NCI-H82 (cell line): ENCODE measurements at places on chromosomes 16 and 17.

DNA sequence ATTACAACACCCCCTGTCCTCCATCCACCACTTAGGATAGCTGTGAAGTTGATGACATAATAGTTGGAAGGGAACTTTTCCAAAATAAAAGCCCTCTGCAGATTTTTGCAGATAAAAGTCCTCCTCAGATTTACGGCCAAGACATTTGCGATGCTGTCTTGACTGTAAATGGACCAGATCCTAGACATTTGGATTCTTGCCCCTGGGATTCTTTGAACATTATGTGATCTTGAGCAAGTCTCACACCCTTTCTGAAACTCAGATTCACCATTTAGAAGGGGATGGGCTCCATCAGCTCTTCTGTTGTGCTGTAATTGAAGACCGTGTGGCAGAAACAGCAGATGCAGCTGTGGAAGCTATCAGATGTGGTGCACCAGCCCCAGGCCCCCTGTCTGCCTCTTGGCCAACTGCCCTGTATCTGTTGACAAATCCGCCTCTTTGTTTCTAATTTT is 153.9 kb upstream of the CACNG3 start:
- DNase-seq: no peak

DNA sequence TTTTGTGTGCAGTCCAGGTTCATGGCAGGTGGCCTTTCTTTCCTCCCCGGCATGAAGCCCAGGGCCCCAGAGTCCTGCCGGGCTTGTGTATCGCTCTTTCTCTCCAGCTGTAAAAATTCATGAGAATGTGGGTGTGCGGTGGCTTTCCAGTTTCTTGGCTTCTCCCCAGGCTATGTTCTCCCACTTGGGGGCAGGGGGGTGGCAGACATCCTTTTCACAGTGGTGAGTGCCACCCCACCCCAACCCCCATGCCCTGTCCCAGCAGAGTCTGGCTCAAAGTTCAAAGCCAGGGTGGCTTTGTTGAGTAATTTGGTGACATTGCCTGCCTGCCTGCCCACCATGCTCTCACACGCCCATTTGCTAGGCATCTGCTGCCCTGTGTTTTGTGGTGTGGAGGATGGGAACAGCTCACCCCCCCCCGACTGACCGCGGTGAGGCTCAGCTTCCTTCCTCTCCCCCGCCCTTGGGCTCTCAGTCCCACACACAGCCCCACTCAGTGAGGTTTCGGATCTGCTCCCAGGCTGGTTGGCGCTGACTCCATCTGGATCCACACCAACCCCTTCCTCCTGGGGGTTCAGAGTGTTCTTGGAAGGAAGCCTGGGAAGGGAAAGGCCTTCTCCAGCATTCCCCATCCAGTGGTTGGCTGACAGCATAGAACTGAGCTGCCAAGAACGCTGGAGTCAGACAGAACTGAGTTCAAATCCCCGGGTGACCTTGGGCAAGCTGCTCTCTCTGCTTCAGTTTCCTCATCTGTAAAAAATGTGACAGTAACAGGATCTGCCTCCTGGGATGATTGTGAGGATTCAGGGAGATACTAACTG is 36.0 kb downstream of the CHD9 start:
- DNase-seq: no peak

- no peak for DNase-seq
Measured at GRCh38 chr17:78747488-78747887, 34.6 kb downstream of the CYTH1 start.

DNA sequence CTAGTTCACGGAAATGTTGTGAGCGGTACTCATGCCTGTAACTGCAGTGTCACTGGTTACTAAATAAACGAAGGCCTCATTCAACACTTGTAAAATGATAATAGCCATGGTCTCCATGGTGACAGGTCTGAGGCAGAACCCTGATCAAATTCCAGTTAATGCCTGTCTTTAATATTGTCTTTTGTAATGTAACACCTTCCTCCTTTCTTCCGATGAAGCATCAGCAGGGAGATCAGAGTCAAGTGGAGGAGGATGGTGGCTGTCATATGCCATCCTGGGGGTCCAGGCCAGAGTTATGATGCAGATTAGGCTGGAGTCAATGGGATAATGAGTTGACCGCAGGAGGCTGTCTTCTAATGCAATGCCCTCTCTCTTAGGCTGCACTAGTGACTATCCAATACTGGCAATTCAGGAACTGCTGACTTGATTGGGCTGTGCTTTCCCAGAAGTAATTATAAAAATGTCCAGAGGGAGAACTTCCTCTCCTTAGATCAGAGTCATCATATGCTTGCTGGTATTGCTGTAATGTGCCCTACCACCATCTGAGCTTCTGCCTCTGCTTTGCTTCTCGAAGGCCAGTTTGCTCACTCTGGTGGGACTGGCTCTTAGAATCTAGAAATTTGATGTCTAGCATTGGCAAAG is 419.1 kb downstream of the CA10 start:
- DNase-seq: no peak

GRCh38 chr16:85281181-85281580 is 168.9 kb upstream of the CIBAR2 start:
- no peak for DNase-seq

- DNase-seq: no peak
Measured at GRCh38 chr16:52548261-52549010, 1.5 kb upstream of the TOX3 start.

DNA sequence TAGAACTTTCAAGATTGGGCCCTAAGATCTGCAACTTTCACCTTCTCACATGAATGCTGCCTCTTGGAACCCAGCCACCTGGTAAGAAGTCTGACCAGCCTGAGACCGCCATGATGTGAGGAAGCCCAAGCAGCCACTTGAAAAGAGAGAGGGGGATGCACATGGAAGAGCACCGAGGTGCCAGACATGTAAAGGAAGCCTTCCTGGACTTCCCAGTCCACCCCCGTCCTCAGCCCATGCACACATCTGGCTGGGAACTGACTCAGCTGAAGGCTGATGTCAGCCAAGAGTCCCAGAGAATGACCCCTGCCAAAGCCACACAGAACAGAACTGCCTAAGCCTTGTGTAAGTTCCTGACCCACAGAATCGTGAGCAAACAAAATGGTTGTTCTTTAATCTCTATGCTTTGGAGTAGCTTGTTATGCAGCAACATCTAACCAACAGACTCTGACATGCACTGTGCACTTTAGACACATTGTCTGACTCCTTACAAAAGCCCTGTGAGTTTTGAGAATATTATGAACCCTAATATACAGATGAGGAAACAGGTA is 86.7 kb downstream of the RMI2 start:
- DNase-seq: no peak

DNA sequence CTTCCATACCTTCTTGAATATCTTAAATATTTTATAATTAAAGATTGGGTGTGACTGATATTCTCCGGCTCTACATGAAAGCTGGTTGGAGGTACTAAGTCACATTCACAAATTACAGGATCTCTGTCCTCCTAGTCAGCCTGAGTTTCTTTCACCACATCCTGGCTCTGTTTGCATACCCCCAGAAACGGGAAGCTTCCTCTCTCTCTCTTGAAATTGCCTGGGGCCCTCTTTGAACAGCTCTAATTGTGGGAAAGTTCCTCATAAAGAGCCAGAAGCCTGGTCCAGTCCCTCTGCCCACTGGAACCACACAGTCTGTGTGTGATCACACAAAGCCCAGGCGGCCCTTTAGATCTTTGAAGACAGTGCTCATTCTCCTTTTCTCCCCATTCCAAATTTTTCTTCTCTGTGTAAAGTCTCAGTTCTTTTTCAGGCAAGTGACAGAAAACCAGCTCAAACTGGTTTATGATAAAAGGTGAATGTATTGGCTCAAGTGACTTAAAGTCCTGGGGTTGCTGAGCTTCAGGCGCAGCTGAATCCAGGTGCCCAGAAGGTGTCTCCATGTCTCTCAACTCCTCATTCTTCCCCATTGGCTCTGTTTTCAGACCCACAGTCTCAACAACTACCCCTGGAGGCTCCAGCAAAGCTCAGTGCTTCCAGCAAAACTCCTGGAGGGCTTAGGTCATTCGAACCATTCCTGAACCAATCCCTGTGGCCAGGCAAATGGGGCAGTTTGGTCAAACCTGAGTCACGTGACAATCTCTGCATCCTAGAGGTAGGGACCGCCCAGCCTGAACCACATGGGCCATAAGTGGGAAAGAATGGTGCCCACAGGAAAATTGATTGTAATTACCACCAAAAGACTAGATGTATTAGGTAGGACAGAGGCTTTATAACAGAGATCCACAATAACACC is 8.5 kb upstream of the RAI1 start:
- no peak for DNase-seq

DNA sequence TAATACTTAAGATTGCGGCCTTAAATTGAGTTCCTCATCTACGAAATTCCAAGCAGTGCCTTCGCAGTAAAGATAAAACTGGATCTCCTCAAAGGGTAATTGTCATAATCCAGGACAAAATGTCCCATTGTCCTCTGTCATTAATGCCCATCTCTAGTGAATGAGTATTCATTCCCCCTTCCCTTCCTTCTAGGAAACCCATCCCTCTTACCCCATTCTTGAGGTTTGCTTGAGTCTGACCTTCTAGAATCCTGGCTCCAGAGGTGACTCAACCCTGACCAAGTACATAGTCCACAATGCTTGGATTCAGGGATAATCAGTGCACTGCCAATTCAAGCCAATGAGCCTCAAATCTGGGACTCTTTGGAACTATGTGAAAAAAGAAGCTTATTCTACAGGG is 47.0 kb upstream of the MAF start:
- no peak for DNase-seq

DNA sequence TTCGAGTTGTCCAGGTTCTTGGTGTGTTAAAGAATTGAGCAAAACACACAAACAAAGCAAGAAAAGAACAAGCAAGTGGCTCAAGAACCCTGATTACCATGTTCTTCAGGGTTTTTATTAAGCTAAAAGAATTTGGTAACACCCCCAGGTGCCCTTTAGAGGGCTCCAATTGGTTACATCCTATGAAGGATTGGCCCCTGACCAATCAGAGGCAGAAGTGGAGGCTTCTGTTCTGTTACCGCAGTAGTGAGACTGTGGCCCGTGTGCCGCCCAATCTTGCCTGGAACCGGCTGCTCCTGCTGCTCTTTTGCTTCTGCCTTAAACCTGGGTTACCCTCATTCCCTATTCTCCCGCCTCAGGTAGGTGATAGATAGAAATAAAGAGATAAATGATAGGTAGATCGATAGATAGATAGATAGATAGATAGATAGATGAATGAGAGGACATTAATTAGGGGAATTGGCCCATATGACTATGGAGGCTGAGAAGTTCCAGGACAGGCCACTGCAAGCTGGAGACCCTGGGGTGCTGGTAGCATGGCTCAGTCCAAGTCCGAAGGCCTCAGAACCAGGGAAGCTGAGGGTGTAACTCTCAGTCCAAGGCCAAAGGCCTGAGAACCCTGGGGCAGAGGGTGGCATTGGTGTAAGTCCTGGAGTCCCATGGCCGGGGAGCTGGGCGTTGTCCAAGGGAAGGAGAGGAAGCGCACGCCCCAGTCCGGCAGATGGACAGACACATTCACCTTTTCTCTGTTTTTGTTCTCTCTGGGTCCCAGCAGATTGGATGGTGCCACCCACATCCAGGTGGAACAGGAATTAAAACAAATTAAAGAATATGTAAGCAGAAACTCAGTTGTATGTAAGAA is 3.5 kb upstream of the CA5A start:
- DNase-seq: no peak

- DNase-seq: no peak
Measured at GRCh38 chr17:179066-179432, 2.4 kb downstream of the DOC2B start.

- DNase-seq: no peak
Measured at GRCh38 chr16:69616082-69616481, 50.3 kb downstream of the NFAT5 start.

GRCh38 chr17:74450231-74450630 is 16.2 kb upstream of the CD300A start:
- DNase-seq: no peak

DNA sequence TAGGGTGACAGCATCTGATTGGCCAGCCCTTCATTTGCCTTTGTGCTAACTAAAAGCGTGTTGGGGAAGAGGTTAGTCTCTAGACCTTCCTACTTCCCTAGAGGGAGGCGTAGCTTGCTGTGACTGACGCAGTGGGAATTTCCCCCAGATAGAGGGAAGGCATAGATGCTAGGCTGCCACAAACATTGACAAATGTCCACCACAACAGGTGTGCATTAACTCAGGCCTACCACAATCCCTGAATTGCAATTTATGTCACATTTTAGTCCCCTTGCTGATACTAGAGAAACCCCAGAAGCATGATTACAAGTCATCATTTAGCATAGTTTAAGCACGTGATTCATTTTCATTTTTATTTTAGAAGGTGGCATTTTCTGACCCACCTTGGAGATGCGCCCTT is 76.3 kb upstream of the WSB1 start:
- no peak for DNase-seq

GRCh38 chr17:13981881-13982280 is 87.4 kb upstream of the COX10 start:
- peak; percentile 38 for DNase-seq

DNA sequence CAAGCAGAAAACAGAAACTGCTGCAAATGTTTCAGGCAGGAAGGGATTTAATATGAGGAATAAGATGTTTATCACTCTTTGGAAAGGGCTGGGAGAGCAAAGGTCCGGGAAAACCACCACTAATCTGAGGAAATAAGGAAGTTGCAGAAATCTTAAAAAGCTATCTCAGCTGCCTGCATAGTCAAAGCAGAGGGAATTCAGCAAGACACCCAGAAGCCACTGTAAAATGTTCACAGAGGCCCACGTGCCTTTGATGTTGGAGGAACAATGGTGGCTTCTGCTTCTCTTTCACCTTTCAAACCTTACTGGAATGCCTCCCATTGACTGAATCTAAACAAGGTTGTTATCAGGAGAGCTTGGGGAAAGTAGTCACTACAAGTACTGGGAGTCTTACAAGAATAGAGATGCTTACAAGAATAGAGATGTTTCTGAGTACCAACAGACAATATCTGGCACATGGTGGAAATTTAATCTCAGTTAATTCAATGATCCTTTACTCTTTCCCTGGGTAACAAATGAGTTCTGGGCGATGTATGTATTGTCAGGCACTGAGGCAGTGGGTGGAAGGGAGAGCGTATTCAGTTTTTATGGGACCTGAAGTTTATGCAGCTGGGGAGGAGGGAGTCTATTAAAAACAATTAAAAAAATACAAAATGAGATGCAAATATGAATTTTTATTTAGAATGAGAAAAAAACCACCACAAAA is 56.1 kb upstream of the MED13 start:
- no peak for DNase-seq

DNA sequence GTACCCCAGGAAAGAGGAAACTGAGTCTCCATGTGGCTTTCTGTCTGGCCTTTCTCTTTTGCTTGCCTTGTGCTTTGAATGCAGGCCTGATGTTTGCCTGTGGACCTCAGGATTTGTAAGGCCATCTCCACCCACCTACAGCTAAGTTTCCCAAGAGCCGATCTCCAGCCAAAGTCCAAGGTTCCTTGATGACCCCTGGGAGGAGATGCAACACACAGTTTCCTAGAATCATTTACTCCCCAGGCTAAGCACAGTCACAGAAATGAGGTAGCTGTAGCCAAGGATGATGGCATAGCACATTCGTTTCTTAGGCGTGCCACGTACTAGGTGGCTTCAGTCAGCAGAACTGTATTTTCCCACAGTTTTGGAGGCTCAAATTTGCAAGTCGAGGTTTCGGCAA is 595.4 kb downstream of the MAF start:
- DNase-seq: no peak

DNA sequence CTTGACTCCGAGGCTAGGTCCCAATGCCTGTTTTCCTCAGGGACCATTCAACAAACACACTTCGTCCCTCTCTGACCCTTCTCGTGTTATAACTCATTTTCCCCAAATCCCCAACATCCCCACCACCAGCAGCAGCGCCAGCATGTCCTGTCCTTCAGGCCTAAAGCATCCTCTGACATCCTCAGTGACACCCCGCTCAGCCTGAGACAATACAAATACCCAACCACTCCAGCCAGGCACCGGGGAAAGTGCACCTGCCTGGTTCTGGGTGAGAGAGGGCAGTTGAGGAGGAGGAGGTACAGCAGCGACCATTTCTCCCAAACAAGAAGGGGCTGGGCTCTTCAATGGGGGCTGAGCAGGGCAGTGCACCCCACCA is 4.7 kb downstream of the MNT start:
- DNase-seq: no peak
